ENCODE measurements at places on chromosomes 1 and 21. TPM values are rescaled to one million over a fixed set of nuclear protein-coding genes. Genes with fewer than 3 reads are reported as not detected.

Gene CYP4A22
- not detected for total RNA-seq

Gene CELA3B
- not detected for total RNA-seq

Gene CELA3A
- not detected for total RNA-seq

Gene CHIA
- total RNA-seq = not detected

Gene RGS1
- not detected for total RNA-seq

Gene ADORA1
- 6.5 TPM for total RNA-seq

Gene GNAT2
- total RNA-seq = 0.18 TPM

Gene SUSD4
- total RNA-seq = 1.9 TPM

Gene S100A5
- total RNA-seq = not detected

Gene LELP1
- not detected for total RNA-seq

Gene INKA2
- total RNA-seq = 0.27 TPM

Gene ZNF593
- 19.4 TPM for total RNA-seq

Gene LCE1A
- not detected for total RNA-seq

Gene SH3D21
- total RNA-seq = 5.2 TPM

Gene EVI5
- total RNA-seq = 55.3 TPM

Gene TNFRSF4
- total RNA-seq = 0.65 TPM

Gene SH2D5
- total RNA-seq = 1.6 TPM

Gene SDC3
- 26.8 TPM for total RNA-seq

Gene ABCD3
- 37.6 TPM for total RNA-seq

Gene TNNT2
- not detected for total RNA-seq

Gene CRYAA
- total RNA-seq = not detected

Gene CLDN17
- not detected for total RNA-seq

Gene NUP210L
- 0.09 TPM for total RNA-seq
